ENCODE measurements at places on chromosomes 3 and 15.

- peak; percentile 45 for DNase-seq
Measured at GRCh38 chr3:71926262-71926600, 141.3 kb upstream of the PROK2 start.

- DNase-seq = no peak
Measured at GRCh38 chr3:10683106-10683505, 132.9 kb upstream of the SLC6A11 start.

DNA sequence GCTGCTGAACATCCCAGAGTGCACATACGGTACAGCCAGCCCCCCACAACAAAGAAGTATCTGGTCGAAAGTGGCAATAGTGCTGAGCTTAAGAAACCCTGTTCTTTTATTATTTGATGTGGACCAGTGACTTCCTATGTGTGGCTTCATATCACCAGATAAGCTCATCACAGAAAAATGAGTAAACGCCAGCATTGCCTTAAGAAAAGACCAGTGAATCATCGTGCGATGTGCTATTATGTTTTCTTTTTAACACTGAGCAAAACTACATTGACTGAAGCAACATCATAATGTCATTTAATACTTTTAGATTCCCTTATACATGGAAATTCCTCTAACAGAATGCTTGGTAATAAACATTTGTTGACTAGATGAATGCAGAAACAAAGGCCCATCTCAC lies 45.2 kb upstream of the ARRDC4 start:
- no peak for DNase-seq

DNA sequence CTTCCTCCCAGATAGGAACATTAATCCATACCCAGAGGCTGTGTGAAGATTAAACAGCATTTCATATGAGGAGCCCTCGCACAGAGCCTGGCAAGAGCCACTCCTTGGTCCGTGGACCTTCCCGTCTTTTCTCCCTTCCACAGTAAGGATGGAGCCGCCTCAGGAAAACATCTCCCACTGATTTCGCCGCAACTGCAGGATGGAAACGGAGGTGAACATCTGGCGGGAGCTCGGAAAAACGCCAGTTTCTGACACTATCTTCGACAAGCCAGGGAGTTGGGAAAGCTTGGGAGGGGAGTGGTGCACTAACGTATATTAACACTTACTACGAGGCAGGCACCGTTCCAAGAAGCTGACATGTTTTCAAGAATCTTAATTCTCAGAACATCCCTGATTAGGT lies 157.9 kb downstream of the XXYLT1 start:
- no peak for DNase-seq

DNA sequence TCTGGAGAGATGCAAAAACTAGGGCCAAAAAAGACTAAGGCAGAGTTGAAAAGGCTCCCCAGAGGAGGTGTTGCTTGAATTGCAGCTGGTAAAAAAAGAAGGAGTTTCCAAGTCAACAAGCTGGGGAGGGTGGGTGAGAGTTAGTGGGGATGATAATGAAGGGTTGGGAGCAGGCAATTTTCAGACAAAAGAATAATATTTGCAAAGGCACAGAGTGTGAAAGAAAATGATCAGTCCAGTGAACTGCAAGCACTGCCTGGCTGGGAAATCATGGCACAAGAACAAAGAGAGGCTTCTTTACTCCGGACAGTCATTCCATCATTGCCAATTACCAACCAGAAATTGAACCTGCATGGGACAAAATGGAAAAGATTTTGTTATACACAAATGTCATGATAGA lies 42.2 kb downstream of the C3orf85 start:
- DNase-seq = no peak

- DNase-seq = no peak
Measured at GRCh38 chr3:194632226-194632808, 902 bp downstream of the TMEM44 start.

- DNase-seq = no peak
Measured at GRCh38 chr3:78604341-78604740, 1163.5 kb downstream of the ROBO1 start.

GRCh38 chr3:8550611-8551010 lies 49.0 kb downstream of the LMCD1 start:
- no peak for DNase-seq

DNA sequence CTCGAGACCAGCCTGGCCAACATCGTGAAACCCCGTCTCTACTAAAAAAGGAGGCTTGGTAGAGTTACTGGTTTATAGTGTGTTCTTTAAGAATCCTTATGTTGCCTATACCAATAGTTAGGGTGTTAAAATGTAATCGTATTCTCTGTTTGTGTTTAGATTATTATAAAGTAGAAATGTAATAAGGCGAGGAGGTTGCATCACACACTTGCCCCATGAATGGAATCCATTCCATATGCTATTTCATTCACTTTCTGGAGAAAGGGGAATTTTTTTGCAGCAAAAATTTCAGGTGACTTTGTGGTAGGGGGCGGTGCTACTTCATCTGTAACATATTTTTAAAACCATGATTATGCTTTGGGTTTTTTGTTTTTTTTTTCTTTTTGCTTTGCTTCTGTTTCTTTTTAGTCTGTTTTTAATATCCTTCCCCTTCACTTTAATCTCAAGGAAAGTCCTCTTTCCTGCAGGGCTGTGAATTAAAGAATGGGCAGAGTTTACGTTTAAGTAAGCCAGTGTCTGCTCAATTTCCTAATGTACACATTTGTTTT lies 33.0 kb upstream of the MUC4 start:
- no peak for DNase-seq

DNA sequence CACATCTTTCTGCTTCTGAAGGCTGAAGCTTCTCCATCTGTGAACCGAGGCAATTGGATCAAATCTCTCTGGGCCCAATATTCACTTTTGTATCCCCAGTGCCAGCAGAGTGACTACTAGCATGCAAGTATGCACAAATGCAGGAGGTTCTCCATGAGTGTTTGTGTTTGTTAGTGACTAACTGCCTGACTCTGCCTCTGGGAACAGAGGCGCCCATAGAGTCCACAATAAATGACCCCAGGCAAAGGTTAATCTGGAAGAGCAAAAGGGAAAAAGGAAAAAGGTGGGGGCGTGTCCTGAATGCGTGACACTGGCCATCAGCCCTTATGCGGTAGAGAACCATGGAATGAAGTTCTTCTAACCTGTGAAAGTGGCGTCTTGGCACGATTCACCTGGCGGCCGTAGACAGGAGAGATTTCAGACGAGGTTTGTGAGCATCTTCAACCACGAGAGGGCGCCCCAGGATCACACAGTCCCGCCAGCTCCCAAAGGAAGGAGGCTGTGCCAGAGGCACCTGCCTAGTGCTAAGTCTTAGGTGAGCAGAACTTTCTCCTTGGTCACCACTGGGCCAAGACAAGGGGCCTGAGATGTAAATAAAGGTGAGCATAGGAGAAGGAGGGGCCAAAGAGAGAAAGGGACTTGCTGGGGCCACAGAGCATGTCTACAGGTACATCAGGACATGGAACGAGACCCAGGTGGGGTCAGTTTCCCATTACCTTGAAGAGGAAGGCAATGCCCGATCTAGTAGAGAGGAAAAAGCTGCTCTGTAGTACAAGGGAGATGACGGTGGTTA lies 44.2 kb downstream of the RBPMS2 start:
- DNase-seq = peak; percentile 76

GRCh38 chr3:59443618-59444293 lies 393.9 kb upstream of the CFAP20DC start:
- DNase-seq = no peak

DNA sequence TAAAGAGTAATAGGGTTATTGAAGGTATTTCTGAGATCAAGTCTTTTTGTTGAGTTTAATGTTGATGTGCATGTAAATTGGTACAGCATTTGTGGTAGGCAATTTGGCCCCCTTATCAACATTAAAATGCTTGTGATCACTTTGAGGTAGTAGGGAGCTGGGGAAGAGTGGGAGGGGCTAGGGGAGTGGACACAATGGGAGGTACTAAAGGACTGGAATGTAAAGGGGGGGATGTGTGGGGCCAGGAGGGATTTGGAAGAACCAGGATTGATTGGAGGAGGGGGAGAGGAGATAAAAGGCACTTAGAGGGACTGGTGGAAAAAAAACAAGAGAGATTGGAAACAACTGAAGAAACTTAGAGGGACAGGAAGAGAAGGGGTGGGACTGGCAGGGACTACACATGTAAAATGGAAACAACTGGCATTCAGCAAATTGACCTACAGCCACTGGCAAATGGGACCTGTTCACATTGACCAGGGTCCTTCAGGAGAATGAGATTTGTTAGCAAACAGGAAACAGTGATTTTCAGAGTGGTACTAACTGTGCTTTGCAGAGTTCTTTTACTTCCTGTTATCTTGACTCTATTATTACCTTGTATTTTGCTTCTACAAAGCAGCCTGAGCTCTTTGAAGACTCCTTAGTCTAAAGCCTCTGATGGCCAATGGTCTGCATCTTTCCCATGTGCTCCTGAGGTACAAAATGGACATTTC lies 47.8 kb upstream of the ZBTB38 start:
- DNase-seq = no peak

DNA sequence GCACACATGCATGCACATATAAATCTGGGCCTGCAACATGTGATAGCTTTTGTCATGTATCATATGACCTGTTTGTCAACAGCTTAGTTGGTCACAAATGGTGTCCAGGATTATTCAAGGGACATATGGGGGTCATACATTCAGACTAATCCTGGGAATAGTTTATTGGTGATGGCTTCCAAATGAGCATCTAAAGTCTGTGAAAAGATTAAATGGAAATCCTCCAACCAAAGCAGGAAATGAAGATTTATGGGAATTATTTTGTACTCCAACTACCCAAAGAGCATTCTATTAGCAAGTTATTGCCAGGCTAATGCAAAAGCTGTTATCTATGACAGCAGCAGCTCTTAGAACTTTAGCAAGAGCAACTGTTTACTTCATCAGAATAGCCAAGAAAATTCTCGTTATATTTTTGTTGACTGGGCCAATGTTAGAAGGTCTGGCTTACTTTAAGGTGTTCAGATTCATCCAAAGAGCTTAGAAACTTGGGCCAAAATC lies 7.1 kb downstream of the FSTL1 start:
- DNase-seq = no peak

DNA sequence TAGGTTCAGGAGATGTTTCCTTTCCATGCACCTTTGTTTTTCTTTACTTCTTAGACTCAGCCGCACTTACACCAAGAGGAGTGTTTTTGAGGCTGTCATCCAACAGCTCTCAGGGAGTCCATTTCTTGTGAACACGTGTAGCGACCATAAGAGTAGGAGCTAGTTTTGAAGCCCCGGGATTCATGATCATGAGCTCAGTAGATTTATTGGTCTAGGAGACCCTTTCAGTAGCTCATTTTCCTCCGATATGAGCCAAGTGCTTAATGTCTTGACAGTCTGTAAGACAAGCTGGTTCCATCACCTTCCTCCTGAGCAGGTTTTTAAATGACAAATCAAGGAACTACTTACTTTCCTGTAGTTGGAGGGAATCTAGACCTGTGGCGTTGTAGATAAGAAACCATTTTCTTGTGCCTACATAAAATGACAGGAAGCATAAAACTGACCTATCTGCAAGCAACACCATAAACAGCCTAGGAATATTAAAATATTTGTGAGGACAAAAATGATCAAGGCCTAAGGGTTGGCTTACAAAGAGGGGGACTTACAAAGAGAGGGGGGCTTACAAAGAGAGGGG lies 172.6 kb upstream of the BHLHE40 start:
- DNase-seq = no peak

GRCh38 chr3:61595826-61596225 lies 34.5 kb downstream of the PTPRG start:
- no peak for DNase-seq

GRCh38 chr3:14133876-14134275 lies 9.0 kb downstream of the TMEM43 start:
- no peak for DNase-seq

GRCh38 chr3:162337630-162338029 lies 841.0 kb downstream of the OTOL1 start:
- no peak for DNase-seq

GRCh38 chr3:41498847-41499246 lies 299.5 kb downstream of the CTNNB1 start:
- DNase-seq = no peak

- no peak for DNase-seq
Measured at GRCh38 chr3:151460228-151460627, 633 bp downstream of the IGSF10 start.

GRCh38 chr3:87626546-87626945 lies 350.2 kb upstream of the POU1F1 start:
- DNase-seq = no peak

DNA sequence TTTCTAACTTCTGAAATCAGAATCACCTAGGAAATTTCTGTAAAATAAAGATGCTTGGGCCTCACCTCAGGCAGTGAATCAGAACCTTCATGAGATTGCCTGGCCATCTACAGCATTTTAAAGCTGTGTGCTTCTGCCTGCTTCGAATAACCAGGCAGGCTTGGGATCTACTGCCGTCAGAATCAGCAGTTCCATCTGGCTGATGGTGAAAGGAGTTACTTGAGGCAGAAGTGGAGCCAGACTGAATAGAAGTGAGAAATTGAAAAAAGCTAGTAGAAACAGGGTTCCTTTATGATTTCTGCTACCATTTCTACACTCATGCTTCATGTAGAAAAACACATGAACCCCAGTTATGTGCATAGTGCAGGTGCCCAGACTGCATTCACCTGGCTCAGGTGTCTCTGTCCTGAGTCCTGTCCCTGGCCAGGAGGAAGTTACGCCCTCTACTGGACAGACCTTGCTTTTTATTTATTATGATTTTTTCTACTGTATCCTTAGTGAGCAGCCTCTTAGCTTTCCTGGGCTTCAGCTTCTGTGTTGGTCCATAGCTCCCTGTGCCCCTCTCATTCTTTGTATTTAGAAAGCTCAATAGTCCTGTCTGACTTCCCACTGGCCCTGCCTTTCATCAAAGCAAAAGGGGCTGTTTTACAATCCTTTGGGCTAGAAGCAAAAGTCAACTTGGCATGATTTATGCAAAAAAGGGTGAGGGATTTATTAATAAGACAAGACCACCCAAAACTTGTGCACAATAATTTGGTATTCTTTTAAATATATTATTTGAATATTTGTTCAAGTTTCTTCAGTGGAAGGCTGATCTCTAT lies 200.8 kb upstream of the GOLGA6L4 start:
- DNase-seq = peak; percentile 19

DNA sequence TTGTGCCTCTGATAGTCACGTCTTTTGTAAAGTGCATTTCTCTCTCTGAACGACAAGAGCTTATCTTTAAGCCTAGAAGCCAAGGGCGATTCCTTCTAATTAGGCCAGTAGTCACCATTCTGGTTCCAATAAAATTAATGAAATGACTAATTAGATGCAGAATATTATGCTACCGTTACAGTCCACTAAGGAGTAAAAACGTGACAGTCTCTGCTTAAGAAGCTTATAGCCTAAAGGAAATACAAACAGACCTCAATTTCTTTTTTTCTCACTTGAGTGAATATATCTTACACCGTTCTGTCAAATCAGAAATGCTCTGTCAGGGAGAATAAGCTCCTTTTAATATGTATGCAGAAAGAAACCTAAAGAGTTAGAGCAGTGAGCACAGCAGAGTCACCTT lies 236.1 kb downstream of the CD47 start:
- no peak for DNase-seq

DNA sequence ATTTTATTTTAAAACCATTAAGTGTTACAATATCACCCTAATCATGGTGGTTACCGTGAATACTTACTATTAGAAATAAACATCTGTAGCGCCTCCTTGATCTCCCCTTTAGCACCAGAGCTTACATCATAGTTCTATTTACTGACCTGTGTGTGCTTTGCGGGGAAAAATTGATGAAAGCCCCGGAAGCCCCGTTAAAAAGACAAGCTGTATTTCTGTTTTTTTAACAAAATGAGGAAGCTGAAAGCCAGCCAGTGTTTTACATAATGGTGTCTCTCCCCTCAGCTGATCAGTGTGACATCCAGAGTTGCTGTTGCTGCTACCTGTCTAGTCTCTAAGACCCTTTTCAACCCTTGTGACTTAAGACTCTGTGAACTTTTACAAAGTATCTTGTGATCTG lies 100.8 kb downstream of the OPA1 start:
- peak; percentile 37 for DNase-seq
